Cerebellar nuclear complex (tissue), 1 donor: ENCODE measurements at places on chromosomes 5 and 9.

GRCh38 chr5:15757103-15757502, 257.1 kb downstream of the FBXL7 start:
- DNase-seq = no peak

DNA sequence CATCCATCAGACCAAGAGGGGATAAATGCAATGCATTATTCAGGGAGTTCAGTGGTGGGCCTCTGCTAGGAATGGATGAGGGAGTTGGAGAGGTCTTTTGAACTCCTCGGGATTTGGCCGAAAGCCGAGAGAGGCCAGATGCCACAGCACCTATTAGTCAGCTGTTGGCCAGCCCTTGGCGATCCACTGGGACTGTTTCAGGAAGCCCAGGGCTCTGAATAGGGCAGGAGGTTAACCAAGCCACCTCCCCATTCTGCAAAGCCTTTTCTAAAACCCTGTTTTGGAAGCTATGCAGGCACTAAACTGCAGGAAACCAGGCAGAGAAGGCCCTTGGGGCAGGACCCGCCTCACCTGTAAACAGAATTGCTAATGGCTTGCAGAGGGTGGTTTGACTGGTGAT, 37.8 kb downstream of the ASTN2 start:
- no peak for DNase-seq

DNA sequence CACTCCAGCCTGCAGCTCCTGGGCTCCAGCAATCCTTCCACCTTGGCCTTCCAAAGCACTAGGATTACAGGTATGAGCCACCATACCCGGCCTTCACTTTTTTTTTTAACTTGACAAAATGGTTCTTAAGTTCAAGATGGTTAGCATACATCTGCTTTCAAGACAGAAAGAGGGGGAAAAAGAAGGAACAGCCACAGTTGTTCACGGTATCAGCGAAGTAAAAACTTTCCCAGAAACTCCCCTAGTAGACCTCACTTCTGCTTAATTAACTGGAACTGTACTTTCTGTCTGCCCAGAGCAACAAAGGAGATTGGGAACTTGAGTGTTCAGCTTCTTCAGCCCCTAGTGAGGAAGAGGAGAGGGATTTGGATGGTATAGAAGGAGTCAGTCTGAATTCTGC, 116.7 kb downstream of the UGCG start:
- no peak for DNase-seq

DNA sequence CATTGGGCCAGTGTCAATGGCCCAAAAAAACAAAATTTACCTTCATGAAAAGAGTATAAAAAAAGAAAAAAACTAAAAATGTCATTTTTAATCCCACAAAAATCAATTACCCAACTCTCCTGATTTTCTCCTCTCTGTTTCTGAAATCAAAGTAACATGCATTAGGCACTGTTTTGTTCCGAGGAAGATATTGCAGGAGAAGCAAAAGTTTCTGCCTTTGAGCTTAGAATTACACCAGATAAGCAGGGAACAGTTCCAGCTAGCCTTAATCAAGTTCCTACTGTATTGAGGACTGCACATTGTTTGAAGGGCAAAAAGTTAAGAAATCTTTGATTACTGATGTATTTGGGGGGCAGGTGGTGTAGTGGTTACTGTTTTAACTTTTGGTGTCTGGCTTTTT, 1.1 kb upstream of the PRKAA1 start:
- no peak for DNase-seq

- no peak for DNase-seq
These were observed 41.7 kb downstream of the SEMA6A start for GRCh38 chr5:116532762-116533525.

GRCh38 chr5:178292826-178293205, 60.2 kb upstream of the PHYKPL start:
- DNase-seq = no peak

DNA sequence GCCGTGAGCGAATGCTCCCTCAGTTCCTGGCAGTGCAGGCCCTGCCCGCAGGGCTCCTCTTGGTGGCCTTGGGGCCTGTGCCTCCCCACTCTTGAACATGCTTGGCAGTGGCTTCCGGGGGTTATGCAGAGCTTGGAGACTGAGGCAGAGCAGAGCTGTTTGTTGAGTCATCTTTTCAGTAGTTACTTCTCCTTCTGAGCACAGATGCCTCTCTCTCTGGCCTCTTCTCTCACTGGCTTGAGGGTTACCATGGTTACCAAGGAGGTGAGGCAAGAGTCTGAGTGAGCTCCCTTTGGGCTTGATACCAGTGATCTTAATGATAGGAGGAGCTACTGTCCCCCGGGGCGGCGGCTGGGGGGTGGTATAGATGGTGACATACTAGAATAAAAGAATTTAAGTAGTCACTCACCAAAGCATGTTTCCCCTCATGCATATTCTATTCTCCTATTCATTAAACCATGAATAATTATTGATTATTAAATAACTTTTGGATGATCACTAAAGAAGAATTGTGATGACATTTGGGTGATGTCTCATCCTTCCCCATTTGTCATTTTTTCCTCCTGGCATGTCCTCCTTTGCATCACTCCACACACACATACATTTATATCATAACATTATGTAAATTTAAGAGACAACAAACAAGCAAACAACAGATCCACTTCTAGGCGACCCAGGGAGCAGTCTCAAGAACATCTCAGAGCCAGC, 111.1 kb downstream of the ARHGAP26 start:
- no peak for DNase-seq

DNA sequence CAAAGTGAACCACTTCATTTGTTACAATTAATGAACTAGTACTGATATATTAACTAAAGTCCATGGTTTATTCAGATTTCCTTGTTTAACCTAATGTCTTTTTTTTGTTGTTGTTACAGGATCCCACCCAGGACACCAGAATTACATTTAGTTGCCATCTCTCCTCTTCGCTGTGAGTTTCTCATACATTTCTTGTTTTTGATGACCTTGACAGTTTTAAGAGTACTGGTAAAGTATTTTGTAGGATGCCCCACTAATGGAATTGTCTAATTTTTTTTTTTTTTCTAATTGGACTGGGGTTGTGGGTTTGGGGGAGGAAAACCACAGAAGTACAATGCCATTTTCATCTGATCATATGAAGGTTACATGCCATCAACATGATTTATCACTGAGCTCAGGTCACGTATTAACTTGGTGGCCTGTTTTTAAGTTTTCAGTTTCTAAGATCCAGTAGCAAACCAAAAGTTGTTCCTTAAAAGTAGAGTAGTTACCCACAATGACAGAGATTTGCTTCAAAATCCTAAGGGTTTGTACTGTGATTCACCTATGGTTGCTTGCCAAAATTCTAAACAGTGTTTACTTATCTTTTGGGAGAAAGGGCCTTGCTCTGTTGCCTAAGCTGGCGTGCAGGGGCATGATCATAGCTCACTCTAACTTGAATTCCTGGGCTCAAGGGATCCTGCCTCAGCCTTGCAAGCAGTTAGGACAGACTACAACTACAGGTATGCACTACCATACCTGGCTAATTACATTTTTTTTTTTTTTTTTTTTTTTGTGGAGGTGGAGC, 4.5 kb upstream of the OTULIN start:
- DNase-seq = no peak

GRCh38 chr5:1651971-1652872, 128.5 kb upstream of the LPCAT1 start:
- DNase-seq = no peak

DNA sequence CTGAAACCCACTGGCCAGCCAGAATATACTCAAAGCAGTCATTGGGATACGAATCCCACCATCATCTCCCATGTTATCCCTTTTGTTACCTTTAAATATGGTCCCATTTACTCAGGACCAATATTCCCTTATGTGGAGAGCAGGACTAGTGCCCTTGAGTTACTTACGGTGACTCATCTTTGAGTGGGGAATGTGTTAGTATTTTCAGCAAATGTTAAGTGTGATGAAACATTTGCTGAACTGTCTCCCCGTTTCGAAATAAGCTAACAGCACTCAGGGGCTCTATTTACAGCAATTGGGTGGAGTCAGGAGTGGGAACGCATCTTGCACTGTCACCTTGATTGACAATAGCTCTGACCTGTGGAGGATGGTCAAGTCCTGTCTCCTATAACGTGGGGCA, 67.4 kb downstream of the CTSL start:
- no peak for DNase-seq

DNA sequence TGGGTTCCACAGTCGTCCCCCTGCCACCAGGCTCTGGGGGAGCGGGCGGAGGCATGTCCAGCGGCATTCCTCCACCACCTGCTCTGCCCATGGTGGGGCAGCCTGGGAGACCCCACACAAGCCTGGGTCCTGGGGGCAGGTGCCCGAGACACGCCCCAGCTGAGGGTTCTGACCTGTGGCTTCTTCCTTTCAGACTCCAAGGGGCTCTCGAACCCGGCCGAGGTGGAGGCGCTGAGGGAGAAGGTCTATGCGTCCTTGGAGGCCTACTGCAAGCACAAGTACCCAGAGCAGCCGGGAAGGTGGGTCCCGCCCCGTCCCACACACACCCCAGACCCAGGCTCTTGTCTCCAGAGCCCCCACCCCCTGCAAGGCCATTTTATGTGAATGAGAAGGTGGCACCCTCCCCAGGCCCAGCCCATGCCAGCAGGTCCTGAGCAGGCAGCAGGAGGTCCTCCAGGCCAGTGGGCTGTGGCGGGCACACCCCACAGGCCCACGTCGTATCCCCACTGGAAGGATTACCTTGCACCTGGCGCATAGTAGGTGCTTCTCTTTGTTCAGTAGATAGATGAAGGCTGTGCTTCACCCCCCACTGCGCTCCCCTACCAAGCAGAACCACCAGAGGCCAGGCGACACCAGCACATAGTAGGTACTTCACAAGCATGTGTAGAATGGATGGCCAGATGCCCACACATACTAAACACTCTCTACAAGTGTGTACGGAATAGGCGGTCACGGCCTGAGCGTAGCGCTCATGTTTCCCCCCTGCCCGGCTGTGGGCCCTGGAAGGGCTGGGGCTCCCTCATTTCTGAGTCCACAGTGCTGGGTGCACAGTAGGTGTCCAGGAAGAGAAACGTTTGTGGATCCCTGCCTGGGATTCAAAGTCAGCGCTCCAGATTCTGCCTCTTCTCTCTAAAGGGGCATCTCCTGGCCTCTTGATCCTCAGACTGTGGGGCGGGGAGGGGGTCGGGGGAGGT, 107.9 kb downstream of the RXRA start:
- DNase-seq = no peak

DNA sequence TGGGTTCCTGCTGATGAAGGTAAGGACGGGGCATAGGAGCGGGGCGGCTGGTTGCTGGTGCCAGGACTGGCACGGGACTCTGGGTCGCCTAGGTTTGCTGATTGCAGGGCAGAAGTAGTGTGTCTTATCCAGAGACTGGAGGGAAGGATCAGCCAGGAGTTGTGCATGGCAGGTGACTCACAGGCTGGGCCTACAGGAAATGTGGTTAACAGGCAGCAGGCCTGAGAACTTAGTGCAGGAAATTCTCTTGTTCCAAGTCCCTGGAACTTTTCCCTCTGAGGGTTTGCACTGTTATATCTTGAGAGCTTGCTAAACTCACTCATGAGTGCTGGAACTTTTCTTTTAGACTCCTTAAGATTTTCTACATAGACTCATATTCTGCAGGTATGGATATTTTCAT, 95.1 kb downstream of the ANXA2R start:
- DNase-seq = no peak

DNA sequence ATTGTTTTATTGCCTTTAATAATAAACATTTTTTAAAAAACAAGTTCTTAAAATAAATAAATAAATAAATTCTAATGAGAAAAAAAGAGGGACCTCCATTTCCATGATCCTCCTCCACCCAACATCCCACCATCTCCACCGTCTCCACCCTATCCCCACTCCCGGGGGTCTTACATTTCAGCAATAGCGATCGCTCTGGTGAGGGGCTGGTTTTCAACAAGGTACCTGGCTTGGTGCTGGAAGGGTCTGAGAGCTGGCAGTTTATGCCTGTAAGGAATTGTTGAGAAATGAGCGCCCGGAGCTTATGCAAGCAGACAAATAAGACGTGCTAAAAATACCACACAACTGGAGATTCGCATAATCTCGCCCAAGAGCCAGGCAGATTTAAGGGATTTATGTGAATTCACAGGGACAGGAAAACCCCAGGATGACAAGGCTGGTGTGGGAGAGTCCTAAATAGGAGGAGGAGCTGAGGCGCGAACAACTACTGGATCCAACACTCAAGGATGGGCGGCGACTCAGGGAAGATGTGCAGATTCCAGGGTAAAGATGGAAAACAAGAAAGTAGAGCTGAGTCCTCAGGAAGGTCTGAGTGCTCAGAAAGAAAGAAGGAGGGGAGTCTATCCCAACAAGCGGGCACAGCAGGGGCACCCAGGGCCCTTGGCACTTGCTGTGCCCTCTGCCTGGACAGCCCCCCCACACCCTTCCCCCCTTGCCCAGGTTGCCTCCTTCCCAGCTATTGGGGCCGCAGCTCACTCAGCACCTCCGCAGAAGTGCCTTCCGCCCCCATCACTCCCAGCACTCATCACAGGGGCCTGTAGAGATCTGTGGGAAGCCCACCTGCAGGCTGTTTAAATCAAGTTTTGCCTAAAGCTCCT, 27.0 kb downstream of the TRIM14 start:
- DNase-seq = no peak

DNA sequence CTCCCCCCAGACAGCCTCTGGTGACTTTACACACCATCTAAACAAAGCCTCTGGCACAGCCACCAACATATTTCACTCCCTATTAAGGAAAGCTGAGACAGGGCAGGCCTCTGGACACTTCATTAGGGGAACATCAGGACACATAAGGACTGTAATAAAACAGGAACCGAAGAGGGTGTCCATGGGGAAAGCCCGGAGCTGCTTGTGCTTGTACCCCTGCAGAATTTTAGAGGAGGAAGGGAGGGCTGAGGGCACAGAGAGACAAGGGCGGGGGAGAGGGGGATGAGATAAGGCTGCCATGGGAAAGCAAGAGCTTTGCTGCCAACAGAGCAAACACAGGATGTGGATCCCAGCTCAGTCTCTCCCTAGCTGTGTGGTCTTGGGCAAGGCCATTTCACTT, 138.4 kb downstream of the ASTN2 start:
- DNase-seq = no peak

DNA sequence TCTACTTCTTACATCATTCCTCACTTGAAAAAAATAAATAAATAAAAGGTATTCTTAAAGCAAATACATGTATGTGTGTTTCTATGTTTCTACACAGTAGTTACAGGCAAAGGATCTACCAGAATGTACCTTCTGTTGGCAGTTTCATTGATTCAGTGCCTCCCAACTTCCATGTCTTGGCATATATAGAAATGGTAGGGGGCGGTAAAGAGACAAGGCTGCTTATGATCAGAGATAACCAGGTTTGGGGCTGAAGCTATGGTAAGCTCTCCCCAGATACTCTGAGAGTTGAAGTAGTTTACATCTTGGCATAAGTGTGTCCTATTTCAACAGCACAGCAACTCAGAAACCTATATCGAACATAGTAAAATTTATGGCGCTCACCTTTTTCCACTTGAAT, 1075.4 kb upstream of the C9orf72 start:
- no peak for DNase-seq

- no peak for DNase-seq
These were observed 145.3 kb upstream of the SMARCA2 start for GRCh38 chr9:1869843-1870242.

DNA sequence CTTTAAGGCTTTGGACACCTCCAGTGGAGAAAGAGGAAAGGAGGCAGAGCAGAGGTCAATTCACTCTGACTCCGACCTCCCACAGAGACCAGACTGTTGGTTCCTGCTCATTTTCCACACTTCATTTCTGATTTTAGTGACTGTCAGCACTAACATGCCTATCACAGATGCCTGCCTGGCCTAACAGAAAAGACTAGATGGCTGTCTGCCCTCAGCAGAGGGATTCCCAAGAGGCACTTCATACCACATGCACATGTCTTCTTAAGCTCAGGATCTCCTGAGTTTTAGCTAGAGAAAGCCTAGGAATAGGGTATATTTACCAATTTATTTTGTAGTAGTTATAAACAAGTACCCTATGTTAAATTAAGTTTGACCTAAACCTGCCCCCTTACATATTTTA, 336.0 kb downstream of the ENC1 start:
- DNase-seq = no peak
